ENCODE measurements at places on chromosomes 13 and 19. TPM values are rescaled to one million over a fixed set of nuclear protein-coding genes. Genes with fewer than 3 reads are reported as not detected.

- peak; percentile 18 for DNase-seq
- peaks cover 20% of the 10 kb centered on the region for H3K4me1 ChIP-seq
These were observed 513 bp upstream of the ZNF317 start for GRCh38 chr19:9139609-9140158.

CYP4F2 gene
- total RNA-seq, result not detected

SERTM1 gene
- 0.98 TPM for total RNA-seq

S1PR2 gene
- 4.3 TPM for total RNA-seq
